Mesothelial cell of epicardium (in vitro differentiated cells): ENCODE measurements at places on chromosomes 1 and 21. TPM values are rescaled to one million over a fixed set of nuclear protein-coding genes. Genes with fewer than 3 reads are reported as not detected.

GRCh38 chr1:56477164-56478111 is 101.9 kb downstream of the PLPP3 start:
- peak; percentile 54 for DNase-seq

DNA sequence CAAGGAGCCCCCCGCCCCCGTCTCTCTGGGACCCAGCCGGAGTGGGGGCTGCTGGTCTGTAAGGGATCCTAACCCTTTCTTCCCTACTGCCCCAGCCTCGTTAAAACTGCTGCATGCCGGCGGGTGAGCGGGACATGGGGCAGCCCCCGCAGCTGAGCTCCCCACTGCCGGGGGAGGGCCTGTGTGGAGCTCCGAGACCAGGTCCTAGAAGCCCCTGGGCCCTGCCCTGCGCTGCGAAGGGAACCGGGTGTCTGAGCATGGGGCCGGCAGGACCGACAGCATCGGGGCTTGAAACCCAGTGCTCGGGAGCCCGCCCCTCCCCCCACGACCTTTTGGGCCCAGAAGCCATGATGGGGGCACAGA is 9.2 kb upstream of the COL6A1 start:
- peak; percentile 44 for DNase-seq

DNA sequence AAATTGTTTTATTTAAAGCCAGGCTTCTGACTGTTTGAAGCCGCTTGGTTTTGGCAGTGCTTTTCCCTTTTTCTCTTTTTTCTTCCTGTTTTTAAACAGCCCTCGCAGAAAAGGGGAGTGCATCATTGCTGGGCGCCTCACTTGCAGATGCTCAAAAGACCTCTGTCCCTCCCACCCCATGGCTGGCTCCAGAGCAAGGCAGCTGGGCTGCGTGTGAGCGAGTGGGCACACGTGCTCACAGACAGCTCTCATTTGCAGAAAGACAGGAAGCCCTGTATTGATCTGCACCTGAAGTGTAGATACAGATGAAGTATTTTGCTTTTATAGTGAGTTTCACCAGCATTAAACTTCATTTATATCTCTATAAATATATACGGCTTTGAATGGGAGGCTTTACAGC is 8.8 kb downstream of the TNR start:
- no peak for DNase-seq

The SLC44A5 gene
- total RNA-seq = 3.9 to 4.3 TPM (median 4.1 TPM) in 3 replicates

DNA sequence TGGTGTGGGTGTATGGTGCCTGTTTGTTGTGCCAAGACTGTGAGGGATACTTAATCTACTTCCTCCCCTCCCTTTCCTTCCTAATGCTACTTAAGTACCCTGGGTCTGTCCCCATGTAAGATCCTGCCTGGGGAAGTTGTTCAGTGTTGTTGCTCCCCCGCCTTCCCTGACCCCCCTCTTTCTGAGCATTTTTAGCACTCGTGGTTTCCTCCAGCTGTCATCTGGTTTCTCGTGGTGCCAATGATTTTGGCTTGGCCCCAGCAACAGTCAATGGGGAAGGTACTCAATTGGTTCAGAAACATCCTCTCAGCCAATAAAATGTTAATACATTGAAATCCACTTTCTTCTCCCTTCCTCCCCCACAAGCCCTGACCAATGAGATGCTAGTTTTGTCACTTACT is 8.0 kb upstream of the B4GALT3 start:
- DNase-seq = no peak

DNA sequence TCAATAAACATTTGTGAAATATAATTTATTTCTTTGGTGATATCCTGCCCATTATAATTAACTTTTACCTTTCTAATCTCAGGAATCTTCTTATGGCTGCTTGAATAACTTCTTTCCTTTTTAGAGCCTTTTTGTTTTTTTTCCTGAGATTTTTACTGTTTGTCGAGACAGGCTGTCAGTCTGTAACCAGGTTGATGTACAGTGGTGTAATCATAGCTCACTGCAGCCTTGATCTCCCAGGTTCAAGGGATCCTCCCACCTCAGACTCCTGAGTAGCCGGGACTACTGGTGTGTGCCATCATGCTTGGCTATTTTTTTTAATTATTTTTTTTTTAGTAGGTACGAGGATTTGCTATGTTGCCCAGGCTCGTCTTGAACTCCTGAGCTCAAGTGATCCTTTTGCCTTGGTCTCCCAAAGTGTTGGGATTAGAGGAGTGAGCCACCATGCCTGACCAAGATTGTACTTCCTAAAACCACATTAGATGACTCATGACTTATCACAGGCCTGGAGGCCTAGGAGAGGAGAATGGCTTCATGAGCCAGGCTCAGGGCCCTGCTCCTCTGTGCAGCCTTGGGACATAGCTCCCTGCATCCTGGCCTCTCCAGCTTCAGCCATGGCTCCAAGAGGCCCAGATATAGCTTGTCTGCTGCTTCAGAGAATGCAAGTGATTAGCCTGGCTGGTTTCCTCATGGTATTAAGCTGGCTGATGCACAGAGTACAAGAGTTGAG is 48.6 kb downstream of the CTH start:
- no peak for DNase-seq

DNA sequence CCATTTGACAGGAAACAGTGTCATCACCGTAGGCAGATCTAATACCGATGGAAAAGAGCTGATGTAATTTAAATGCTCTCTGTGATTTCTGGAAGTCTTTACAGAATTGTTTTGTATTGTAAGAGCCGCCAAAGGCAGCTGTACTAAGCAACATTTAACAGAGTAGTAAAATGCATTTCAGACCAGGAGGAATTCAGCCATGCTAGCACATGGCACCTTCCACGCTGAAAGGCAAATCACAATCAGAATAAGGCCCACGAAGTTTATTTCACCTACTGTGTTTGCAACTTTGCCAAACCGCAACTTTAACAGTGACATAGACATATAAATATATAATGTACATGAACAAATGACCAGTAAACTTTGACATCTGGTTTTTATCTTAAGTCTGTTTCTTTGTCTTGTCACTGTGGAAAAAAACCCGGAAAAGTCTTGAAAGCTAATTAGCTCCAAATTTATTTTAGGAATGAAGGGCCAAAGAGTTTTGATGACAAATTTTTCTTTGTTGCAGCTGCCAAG is 26.1 kb upstream of the DISC1 start:
- DNase-seq = no peak

DNA sequence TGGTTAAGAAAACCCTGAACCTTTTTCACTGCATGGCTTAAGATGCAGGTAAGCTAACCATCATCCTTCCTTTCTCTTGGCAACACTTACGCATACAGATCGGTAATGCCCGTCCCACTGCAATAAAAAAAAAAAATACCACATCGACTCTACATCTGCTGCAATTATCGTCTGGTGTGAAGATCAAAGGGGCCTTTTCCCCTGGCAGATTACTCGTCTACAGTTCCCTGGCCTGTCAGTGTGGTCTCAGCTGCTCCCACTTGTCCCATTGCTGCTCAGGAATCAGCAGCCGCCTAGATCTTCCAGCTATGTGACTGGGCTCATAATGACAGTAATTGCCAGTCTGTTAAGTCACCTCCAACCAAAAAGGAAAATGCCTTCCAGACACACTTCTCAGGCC is 133.1 kb downstream of the SETD4 start:
- no peak for DNase-seq

DNA sequence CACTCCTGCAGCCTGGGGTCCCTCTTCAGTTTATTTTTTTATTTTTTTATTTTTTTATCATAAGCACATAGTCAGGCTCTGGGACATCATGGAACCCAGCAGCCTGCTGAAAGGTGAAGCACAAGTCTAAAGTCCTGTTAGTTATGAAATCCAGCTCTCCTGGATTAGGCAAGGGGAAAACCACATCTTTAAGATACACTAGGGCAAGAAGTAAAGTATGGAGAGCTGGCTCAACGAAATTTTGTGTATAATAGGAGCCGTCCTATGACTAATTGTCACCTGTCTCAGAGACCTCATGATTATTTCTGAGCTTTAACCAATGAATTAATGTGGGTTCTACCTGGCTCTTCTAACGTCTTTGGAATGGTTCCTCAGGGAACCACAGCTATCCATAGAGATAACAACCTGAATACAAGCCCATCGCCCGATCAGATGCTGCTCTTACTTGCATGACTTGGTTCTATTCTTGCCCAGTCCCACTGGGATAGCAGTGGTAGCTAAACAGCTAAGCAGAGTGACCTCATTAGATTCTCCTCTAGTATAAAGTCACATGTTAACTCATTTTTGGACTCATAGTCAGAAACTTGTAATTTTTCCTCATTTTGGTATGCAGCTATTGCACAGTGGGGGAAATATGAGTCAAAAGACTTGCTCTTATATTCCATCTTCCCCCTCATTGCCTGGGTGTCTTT is 122.7 kb downstream of the LMO4 start:
- DNase-seq = no peak

- DNase-seq = no peak
These were observed 41.0 kb upstream of the SCAF4 start for GRCh38 chr21:31772674-31773555.

DNA sequence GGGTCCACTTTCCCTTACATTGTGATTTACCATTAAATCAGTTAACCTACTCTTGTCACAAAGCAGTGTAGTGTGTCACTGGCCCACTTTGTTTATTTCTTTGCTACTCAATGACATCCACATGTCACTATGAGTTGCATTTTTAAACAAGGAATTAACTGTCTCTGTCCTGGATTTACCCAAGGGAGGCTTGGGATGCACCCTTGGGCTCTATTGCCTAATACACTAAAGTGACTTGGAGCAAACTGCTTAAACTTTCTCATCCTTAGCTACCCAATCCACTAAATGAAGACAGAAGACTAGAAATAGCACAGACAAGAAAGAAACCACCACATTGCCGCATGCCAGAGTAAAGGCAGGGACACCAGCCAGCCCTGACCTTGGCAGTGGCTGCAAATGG is 136.2 kb upstream of the TIAM1 start:
- no peak for DNase-seq

GRCh38 chr1:197663162-197663953 is 111.9 kb downstream of the DENND1B start:
- DNase-seq = no peak

DNA sequence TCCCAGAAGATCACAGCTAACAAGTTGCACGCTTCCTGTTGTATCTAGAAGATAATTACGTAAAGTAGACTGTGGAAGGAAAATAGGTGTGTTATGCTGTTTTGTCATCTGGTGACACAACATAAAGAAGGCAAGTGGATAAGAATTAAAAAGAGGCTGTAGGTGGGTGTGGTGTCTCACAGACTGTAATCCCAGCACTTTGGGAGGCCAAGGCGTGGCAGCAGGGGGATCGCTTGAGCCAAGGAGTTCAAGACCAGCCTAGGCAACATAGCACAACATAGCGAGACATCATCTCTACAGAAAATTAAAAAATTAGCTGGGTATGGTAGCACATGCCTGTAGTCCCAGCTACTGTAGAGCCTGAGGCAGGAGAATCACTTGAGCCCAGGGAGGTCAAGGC is 17.9 kb upstream of the ZNF281 start:
- DNase-seq = no peak

DNA sequence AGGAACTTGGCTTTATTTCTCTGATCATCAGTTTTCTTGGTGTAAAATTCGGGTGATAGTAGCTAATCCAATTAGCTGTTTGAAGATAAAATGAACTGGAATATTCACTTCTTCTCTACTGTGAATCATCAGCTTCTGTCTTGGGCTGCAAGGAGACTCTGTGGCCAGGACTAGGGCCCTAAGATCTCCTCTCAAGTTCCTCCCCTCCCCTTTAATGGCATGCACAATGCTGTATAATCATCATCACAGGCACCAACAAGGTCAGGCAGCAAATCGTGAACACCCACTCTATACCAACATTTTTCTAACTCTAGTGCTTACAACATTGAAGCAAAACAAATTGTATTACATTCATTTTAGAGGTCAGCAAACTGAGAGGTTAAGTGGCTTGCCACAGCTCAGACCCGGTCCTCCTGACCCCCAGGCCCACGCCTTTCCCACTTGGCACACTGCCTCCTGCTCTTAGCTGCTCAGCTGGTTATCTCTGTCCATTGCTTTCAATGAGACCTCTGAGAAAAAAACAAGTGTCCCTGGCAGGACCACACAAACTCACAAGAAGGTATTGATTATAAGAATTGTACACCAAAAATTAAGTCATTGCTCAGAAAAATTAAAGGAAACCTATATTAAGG is 31.8 kb downstream of the LRRC52 start:
- no peak for DNase-seq

The CD84 gene
- total RNA-seq = not detected in 3 replicates

- DNase-seq = no peak
These were observed 154.2 kb downstream of the ZNF326 start for GRCh38 chr1:90149101-90149500.

DNA sequence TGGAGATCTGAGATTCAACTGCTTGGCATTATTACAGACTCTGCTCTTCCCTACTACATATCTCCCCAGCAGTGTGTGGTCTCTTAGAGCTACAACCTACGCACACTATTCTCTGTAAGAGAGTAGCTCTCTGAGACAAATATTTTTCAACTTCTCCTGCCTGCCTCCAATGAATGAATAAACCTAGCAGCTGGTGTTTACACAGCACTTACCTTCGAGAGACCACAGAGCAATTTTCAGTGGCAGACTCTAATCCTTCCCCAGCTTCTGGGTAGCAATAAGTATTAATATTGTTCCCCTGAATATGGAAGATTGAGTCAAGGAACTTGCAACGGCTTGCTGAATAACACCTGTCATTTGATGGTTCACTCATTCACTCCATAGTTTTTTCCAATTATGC is 350.9 kb upstream of the SPAG17 start:
- no peak for DNase-seq

DNA sequence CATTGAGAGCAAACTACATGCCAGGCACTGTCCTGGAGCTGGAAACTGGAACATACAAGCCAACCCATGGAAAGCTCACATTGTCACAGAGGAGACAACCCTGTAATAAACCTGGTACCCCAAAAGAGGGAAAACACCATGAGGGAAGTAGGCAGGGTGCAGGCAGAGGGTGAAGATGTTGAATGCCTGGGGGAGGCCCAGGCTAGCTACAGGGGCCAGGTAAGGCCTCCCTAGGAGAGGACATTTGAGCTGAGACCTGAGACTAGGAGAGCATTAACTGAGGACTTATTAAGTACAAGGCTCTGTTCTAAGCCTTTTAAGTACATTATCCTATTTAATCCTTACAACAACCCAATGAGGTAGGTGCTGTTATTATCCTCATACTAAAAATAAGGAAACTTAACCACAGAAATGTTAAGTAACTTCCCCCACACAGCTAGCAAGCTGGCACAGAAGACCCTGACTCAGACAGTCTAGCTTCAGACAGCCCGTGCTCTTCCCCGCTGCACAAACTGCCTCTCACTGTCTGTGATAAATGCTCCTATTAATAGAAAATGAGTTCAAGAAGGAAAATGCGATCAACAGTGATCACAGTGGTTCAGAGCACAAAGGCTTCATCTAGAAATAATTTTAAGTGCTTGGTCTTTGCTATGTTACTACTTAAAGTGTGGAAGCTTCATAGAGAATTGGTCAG is 41.8 kb downstream of the ZNF281 start:
- DNase-seq = no peak

DNA sequence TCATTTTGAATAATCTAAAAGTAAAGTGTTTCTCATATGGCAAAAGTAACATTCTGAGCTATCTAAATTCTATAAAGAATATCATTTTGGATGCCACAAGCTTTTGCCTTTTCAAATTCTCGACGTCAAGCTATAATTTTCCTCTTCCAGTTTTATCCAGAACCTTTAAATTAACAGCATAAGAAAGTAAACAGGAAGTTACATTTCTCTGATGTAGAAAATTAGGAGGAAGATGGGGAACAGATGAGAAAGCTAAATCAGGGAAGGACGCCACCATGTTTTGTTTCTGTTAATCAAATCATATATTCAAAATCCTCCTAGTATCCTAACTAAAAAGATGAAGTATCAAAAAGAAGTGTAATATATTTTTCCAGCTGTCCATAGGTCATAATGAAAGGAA is 8.8 kb upstream of the CAMSAP2 start:
- no peak for DNase-seq

- DNase-seq = no peak
These were observed 28.2 kb downstream of the PKP1 start for GRCh38 chr1:201311356-201312011.

- peak; percentile 81 for DNase-seq
These were observed at the start of gene SH3BGRL3 for GRCh38 chr1:26279456-26280332. Gene SH3BGRL3, plus strand, starts transcription at chr1:26280086. Its CDS starts 70 bp downstream, at chr1:26280156.
